ENCODE measurements at places on chromosomes 2 and 18. TPM values are rescaled to one million over a fixed set of nuclear protein-coding genes. Genes with fewer than 3 reads are reported as not detected.

DNA sequence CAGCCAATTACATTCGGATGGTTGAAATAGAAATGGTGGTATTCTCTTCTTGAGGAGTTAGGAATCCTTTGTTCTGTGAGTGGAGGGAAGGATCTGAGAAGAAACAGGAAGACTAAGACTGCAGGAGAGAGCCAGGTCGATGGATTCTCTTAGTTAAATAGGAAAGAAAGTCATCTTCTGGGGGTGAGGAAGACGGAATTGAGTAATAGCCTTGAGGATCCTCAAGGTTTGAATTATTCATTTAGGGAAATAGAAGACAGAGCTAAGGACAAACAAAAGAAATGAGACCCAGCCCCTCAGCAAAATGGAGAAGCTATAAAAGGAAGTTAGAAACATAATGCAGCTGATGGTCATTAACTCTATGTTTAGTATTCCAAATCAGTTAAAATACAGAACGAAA lies 1.8 kb downstream of the LAPTM4A start:
- DNase-seq = no peak

DNA sequence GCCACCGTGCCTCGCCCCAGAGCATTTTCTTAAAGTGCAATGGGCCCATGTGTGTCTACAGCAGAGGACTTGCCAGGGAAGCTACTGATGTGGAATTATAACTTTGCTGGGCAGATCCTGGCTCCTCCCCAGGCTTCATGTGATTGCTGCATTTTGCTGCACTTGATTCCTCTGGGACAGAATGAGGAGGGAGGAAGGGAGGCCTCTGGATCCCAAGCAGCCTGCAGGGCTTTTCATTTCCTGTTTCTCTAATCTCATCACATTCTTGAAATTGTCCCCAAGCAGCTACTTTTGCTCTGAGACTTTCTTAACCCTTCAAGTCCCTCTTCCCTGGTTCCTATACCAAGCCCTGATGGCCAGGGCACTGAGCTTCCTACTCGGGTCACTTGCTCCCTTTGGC lies 134.4 kb upstream of the SEC11C start:
- no peak for DNase-seq

The C2orf81 gene
- total RNA-seq = 0.75 TPM

GRCh38 chr2:100835006-100835659 lies 15.2 kb downstream of the NPAS2 start:
- no peak for DNase-seq

DNA sequence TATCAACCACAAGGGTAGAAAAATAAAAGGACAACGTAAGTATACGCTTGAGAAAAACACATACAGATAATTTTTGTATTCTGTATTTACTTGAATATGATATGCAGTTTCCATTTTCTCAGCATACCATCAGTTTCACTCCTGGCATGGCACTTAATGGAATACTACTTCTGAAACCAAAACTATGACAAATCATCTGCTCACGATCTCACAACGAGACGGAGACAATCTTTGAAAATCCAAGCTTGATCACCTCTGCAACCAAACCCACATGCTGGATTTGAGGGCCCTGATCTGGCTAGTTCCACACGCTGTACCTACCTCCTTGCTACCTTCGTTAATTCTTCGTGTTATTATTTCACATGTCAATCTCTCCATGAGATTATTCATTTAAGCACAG lies 387.6 kb downstream of the NBAS start:
- DNase-seq = no peak

DNA sequence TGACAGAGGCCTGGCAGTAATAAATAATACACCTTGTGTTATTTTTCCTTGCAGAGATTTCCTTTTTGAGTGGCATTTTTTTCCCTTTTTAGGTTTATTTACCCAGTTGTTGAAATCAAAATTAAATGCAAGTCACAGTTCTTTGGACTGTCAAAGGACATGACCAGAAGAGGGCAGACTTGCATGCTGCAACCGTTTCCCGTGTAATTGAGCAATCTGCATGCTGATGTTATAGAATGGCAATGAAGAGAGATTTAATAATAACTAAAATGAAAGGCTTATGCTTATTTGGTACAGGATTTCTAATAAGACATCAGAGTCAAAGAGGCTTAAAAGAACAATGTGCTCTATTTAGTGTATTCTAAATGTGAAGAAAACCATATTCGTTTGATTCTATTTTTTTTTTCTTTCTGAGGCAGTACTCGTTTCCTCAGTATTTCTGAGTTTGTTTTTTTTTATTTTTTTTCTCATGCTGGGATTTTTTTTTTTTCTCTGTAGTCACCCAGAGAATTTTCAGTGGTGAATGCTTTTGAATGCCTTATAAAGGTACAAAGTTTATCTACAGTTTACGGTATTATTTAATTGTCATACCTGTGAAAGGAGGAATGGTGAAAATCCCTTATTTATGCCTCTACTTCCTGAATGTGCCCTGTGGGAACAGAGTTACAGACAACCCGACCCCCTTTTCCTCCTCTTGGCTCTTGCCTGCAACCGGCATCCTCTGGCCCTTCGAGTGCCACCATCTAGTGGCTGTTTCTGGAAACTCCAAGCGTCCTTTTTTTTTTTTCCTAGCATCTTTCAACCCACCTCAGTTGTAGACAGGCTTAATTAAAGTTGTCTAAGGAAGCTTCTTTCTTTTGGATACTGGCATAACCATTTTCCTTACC lies 368.5 kb downstream of the LRRTM1 start:
- no peak for DNase-seq

- peak; percentile 70 for DNase-seq
Measured at GRCh38 chr2:19868701-19869580, 32.8 kb downstream of the TTC32 start.

- no peak for DNase-seq
Measured at GRCh38 chr2:182581196-182581935, 134.7 kb upstream of the DNAJC10 start.

The HTR2B gene
- total RNA-seq = not detected

GRCh38 chr2:8203364-8203763 lies 478.5 kb upstream of the ID2 start:
- no peak for DNase-seq

The WNT6 gene
- not detected for total RNA-seq

The CRYGC gene
- total RNA-seq = not detected

The HNMT gene
- not detected for total RNA-seq
